Activated CD4-positive, alpha-beta T cell treated with anti-CD3 and anti-CD28 coated beads, Interleukin-2, amount 50 U/mL, for 48 hours (primary cell): ENCODE measurements at places on chromosomes 4 and X.

DNA sequence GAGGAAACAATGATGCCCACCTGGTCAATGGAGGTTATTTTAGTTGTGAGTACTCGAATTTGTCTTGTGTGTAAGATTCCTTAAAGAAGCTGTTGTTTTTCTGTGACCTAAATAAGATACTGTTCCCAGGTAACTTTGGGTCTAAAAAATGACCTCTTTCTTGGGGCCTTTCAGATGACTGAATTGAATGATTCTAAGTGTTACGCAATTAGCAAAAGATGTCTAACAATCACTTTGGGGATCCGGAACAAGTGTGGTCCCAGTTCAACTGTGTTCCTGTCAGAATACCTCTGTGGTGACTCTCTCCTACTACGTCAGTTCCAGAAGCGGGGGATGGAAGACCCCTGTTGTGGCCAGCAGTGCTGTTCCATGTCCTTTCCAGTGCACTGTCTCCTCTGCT lies 99.4 kb downstream of the FRAS1 start:
- no peak for DNase-seq

DNA sequence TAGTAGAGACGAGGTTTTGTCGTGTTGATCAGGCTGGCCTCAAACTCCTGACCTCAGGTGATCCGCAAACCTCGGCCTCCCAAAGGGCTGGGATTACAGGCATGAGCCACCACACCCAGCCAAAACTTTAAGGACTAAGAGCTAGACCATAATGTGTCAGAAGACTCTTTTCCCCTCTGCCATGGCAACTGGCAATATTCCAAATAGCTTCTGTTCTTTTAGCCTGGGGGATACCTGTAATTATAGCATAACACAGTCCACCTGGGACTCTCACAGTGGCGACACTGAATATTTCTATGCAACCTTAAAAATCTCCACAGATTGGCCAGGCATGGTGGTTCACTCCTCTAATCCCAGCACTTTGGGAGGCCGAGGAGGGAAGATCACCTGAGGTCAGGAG lies 45.5 kb upstream of the RBM47 start:
- DNase-seq: no peak

DNA sequence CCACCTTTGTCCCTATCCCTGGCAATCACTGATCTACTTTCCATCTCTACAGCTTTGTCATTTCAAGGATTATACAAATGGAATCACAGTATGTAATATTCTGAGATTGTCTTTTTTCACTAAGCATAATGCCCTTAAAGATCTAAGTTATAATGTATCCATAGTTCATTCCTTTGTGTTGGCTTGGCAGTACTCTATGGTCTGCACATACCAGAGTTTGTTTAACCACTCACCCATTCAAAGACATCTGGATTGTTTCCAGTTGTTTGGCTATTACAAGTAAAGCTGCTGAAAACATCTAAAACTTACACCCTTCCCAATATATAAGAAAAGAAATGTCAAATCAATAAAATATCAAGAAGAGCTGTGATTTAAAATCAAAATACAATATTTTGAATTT lies 26.0 kb upstream of the AWAT1 start:
- DNase-seq: no peak

DNA sequence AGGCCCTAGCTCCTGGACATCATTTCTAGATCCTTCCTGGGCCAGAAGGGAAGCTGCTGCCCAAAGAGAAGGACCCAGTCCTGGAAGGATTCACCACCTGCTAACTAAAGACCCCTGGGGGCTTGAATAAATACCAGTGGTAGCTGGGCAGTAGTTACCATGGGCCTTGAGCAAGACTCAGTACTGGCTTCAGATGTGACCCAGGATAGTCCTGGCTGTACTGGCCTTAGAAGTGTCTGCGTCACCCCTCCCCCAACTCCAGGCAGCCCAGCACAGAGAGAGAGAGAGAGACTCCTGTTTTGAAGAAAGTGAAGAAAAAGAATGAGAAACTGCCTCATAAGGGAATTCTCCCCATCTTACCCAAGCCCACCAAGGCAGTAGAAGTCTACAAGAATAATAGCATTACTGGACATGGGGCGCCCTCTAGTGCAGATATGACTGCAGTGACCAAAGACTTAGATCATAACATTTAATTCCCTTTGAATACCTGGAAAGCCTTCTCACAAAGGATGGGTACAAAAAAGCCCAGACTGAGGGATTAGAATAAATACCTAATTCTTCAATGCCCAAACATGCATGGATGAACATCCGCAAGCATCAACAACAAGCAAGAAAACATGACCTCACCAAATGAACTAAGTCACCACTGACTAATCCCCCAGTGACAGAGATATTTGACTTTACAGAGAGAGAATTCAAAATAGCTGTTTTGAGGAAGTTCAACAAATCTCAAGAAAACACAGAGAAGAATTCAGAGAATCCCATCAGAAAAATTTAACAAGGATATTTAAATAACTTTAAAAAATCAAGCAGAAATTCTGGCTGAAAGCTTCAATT lies 171.8 kb downstream of the HNRNPD start:
- peak; percentile 58 for DNase-seq

- DNase-seq: no peak
Observed at GRCh38 chrX:42119076-42119475, 195.7 kb upstream of the CASK start.

DNA sequence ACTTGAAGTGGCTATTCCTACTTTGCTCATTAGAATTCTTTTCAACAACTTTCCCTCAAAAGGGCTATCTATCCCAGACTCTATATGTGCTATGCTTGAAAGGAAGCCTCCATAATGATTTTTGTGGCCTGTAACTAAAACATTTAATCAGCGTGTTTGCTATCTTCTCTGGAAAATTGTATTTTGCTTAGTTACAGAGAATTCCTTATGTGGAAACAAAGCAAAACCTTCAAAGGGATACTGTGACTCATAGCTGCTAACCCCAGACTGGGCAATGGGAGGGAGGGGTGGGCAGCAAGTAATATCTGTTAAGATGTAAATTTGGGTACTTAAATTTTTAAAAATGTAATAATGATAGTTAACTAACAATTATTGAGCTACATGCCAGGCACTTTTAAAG lies 3.7 kb downstream of the SLC25A14 start:
- DNase-seq: no peak
